NCI-H1930 (cell line): ENCODE measurements at places on chromosomes 5 and 9.

DNA sequence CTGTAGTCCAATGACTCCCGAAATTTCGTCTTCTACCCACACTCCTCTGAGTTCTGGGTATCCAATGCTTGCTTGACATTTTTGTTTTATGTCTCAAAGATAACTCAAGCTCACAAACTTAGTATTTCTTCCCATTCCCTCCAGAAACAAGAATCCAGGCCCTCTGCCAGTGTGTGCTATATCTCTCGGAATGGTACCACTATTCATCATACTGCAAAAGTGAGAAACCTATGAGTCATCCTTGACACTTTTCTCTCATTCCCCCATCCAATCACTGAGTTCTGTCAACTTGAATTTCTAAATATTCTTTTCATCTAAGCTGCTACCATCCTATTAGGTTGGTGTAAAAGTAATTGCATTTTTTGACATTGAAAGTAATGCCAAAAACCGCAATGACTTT lies 9.8 kb downstream of the SLC12A2 start:
- no peak for DNase-seq

DNA sequence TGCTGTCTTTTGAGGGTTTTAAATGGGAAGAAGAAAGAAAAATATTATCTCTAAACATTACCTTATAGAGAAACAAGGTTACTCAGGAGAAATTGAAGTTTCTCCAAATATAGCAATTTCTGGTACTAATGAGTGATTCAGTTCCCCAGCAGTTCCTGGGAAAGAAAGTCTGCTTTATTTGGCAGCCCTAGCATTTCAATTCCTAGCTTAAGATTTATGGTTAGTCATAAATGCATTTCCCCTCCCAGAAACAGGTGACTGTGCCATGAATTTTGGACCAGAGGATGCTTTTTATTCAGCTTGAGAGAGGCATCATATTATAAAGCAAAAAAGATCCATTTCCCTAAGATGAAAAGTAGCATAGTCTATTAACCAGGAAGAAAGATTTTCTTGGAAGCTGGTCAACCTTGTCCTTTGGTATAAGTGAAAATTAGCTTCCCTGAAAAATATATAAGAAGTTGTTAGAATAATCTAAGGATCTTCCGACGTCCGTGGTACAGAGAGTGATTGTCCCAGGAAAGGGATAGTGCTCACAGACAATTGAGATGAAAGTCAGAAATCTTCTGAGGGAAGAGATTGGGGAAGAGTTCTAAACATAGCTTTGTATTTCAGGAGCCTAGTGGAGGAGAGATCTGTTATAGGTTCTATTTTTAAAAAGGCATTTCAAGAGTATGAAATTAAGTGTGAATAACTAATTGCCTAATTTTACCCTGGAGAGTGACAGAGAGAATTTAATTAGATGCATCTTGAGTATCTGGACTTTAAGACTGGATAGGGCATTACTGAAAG lies 164.9 kb downstream of the ESM1 start:
- no peak for DNase-seq

- no peak for DNase-seq
Measured at GRCh38 chr5:32276173-32276853, 36.4 kb downstream of the MTMR12 start.

DNA sequence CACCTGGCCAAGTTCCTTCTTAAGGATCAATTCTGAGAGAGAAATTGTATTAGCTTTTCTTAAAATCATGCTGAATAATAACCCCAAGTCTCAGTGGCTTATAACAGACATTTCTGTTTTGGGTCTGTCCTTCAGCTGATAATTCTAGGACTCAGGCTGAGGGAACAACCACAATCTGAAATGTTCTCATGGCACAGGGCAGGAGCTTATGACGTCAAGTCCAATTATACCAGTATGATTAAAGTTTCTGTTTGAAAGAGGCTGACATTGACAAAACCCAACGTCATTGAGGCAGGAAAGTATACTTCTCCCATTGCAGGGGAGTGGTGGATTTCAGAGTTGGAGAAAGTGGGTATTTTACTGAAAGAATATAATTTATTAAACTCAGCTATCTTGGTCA lies 21.8 kb downstream of the CENPH start:
- no peak for DNase-seq

DNA sequence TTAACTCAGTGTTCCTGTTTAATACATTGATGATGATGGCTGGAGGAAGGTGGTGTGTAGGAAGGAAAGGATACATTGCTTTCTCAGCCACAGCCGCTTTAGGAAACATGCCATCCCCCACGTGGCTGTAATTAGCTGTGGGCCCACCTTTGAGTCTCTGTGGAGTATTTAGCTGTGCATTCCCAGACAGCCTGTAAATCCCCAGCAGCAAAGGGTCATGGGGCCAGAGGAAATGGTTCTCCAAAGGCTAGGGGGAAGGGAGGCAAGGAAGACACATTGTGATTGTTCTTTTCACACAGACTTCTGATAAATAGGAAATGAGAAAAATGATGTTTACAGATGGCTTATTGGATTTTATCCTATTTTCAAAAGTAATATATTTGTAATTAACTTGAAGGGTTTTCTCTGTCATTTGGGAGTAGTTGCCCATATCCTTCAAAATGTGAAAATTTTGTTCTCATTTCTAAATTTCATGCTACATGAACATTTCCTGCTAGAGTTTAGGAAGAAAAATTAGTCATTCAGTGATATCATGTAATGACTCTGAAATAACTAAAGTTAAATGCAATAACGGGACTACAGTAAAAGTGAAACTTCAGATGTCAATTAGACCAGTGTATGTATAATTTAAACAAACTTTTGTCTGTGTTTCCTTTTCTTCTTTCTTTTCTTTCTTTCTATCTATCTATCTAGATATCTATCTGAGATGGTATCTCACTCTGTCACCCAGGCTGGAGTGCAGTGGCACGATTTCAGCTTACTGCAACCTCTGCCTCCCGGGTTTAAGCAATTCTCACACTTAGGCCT lies 24.3 kb upstream of the F2R start:
- no peak for DNase-seq

DNA sequence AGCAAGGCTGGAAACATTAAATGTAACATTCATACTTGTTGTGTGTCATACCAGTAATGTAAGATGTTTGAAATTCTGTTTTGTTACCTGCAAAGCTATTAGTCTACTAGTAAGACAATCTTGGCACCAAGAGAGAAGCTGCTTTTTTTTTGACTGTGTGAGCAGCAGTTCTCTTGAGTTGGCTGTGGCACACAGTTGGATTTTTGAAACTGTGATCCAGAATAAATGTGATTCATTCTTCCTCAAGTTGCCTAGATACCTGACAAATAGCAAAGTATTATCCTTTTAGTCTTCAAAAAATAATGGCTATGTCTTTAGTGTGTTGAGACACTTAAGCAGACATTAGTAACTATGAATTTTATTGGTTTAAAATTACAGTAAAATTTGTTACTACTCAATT lies 57.2 kb upstream of the HAPLN1 start:
- DNase-seq: no peak

DNA sequence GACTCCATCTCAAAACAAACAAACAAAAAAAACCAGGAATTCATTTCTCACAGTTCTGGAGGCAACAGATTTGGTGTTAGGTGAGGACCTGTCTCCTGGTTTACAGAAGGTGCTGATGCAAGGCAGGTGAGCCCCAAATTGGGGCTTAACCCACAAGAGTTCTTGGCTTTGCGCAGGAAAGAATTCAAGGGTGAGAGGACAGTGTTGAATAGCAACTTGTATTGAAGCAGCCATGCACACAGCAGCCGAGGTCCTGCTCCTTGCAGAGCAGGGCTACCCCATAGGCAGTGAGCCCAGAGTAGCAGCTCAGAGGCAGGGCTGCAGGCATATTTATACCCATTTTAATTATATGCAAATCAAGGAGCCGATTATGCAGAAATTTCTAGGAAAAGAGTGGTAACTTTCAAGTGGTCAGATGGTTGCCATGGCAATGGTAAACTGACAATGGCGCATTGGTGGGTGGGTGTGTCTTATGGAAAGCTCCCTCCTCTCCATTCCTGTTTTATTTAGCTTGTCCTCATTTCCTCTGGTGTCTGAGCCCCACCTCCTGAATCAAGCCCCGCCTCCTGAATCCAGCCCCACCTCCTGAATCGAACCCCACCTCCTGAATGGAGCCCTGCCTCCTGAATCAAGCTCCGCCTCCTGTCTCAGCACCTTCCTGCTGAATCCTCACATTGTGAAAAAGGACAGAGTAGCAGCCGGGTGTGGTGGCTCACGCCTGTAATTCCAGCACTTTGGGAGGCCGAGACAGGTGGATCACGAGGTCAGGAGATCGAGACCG lies 34.5 kb upstream of the COL5A1 start:
- DNase-seq: no peak
